Mucosa of gallbladder (tissue), 1 donor: ENCODE measurements at places on chromosomes 5 and 9. TPM values are rescaled to one million over a fixed set of nuclear protein-coding genes. Genes with fewer than 3 reads are reported as not detected.

DNA sequence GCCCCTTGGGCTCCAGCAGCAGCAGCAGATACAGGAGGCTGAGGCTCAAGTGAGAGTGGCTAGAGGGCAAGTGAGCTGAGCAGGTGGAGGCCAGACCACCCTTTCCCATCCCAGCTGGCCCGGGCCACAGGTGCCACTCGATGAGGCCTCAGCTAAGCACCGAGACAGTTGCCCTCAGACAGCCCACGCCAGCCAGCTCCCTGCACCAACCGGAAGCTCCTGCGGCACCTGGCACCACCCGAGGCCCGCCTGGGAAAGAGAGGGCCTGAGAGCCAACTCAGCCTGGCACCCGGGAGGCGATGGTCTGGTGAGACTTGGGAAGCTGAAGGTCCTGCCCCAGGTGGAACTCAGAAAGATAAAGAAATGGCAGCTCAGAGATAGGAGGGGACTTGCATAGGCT lies 28.3 kb upstream of the TTLL11 start:
- no peak for DNase-seq

DNA sequence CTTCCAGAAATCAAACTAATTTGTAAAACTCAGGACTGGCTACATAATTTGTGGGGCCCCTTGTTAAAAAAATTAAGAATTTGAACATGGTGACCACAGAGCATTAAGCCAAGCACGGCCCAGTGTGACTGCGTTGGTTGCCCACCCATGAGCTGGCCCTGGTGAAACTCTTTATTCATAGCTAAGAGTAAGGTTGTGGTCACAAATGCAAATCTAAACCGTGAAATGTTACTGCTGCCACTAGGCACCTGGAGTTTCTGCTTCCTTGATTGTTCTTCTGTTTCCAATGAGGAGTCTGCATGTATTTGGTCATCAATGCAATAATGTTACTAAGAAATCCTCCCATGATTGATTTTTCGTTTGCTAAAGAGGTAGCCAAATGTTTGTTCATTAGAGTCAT lies 4.2 kb downstream of the GCNT1 start:
- no peak for DNase-seq

- no peak for DNase-seq
These were observed 14.7 kb upstream of the NIPBL start for GRCh38 chr5:36861871-36862270.

- DNase-seq: no peak
These were observed 147.8 kb downstream of the AOPEP start for GRCh38 chr9:94874316-94874715.

DNA sequence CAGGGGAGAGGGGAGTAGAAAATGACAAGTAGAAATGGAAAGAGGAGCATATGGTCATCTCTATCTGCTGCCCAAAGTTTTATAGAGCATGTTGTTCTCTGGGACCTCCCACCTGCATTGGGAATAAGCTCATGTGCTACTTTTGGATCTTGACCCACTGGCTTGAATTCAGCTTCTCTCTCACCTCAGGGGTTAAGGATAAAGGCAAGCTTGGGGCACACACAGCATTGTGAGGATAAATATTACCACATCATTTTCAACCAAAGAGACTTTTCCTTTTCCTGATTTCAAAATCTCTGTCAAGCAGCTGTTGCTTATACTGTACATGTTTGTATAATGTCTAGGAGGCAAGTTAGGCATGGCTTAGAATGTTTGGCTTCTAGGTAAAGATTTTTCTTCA lies 16.6 kb downstream of the ATP10B start:
- no peak for DNase-seq

DNA sequence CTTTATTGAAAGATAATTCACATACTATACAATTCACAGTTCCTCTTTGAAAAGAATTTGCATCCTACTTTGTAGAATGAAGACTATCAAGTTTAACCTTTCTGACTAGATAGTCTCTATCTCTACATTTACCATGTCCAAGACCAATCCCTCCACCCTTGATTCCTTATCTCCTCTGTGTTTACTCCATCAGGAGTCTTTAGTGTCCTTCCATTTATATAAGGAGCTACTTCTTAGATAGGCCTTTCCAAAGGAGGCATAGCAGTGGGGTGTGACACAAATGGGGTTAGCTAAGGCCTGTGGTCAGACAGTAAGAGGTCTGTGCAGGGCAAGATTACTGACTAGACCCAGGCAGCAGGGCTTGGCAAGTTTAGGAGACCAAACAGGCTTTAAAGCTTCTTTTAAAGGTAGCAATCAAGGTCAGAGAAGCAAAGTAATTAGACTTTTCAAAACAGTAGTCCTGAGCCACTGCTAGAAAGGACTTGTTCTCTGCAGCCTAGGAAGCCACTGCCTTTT lies 11.1 kb upstream of the DMXL1 start:
- no peak for DNase-seq

- no peak for DNase-seq
These were observed 4.1 kb downstream of the PTCD2 start for GRCh38 chr5:72324189-72324825.

GRCh38 chr5:154575546-154576428 lies 97.8 kb upstream of the HAND1 start:
- no peak for DNase-seq

GRCh38 chr9:83013867-83014605 lies 48.9 kb downstream of the RASEF start:
- DNase-seq: no peak

- DNase-seq: no peak
These were observed 167.4 kb downstream of the ZDHHC21 start for GRCh38 chr9:14525856-14526255.

Gene DND1
- total RNA-seq: 2.5 TPM

DNA sequence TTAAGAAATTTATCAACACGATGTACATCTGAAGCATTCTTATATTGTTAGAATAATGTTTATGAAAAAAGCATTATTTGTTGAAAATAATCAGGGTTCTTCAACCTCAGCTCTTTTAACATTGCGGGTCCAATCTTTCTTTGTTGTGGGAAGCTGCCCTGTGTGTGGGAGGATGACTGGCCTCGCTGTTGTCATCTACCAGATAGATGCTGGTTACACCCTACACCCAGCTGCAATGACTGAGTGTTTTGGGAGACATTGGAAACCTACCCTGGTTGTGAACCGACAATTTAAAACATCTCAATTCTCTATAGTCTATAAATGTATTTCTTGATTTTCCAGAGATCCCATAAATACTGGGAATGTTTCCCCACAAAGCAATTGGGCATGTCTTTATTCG lies 794.2 kb upstream of the CDH10 start:
- no peak for DNase-seq

DNA sequence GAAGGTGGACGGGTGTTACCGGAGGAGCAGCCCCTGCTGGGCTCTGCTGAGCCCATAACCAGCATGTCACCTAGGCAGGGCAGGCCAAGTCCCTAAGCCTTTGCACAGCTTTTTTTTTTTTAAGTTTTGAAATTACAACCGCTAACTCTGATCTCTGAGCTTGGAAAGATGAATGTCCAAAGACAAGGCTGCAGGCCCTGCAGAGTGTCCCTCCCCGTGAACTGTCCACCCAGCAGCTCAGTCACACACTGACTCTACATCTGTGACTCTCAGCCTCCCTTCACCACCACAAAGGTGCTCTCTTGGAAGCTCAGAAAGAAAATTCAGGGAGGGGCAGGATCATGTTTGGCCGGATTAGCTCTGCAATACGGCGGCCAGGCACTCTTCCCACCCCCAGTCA lies 119.0 kb upstream of the PPP1R26 start:
- DNase-seq: no peak

- no peak for DNase-seq
These were observed 150.9 kb downstream of the SEMA6A start for GRCh38 chr5:116423587-116424257.

- DNase-seq: no peak
These were observed 164.7 kb downstream of the TUSC1 start for GRCh38 chr9:25513509-25514033.

- no peak for DNase-seq
These were observed 30.7 kb downstream of the EXOC3 start for GRCh38 chr5:473551-474192.

Gene NRARP
- total RNA-seq: 124 TPM

GRCh38 chr9:123828449-123828848 lies 101.5 kb downstream of the DENND1A start:
- DNase-seq: no peak

Gene FOXD4
- 0.43 TPM for total RNA-seq

Gene SAPCD2
- 2.4 TPM for total RNA-seq

DNA sequence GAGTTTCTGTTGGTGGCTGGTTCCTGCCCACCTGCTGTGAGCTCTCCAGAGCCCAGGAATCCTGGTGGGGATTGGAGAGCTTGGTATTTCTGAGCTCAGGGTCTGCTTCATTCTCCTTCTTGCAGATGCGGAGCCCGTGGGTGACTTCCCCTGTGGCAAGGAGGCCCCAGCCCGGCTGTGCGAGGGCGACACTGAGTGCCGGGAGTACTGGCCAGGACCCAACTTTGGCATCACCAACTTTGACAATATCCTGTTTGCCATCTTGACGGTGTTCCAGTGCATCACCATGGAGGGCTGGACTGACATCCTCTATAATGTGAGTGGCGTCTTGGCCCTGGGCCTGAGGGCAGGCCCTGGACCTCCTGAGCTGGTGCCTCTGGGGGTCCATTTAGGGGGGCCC lies 39.5 kb downstream of the CACNA1B start:
- DNase-seq: no peak

Gene NUTM2G
- not detected for total RNA-seq

Gene TEK
- total RNA-seq: 8.1 TPM

Gene STKLD1
- 1.1 TPM for total RNA-seq

- no peak for DNase-seq
These were observed 91.6 kb downstream of the ZNF462 start for GRCh38 chr9:106954558-106954957.

DNA sequence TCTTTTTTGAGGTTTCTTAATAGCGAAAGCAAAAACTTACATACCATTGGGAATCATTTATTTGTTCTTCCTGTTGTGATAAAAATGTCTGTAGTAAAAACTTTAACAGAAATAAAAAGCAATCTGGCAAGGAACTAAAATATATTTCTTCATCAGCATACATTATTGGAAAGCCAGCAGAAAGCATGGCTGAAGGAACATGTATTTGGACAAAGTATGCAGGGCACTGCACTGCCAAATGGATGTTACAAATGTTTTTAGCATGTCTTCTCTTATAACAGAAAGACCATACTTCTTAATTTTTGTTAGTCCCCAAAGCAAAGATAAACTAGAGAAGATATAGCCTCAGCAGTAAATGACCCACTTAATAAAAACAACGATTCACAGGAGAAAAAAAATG lies 80.5 kb downstream of the SMIM15 start:
- no peak for DNase-seq

- no peak for DNase-seq
These were observed 287.0 kb upstream of the SEMA6A start for GRCh38 chr5:116861666-116862065.

DNA sequence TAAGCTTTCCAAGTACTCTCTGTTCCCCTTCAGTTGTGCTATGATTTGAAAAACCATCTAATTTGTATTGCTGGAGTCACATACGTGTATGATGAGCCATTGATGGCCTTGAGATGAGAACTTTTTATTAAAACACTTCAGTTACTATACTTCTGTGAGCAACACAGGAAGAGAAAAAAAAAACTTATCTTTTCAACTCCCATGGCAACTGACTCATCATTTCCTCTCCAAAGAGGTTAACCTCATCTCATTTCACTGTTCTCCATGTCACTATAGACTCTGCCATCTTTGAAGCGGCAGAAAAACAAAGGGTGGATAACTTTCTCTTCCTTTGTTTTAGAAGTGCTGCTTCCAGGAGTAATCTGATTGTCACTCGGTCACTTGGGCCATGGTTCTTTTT lies 104.3 kb upstream of the PCSK1 start:
- no peak for DNase-seq

Gene CAMK4
- total RNA-seq: 5.0 TPM

Gene PCDHA7
- 0.89 TPM for total RNA-seq

DNA sequence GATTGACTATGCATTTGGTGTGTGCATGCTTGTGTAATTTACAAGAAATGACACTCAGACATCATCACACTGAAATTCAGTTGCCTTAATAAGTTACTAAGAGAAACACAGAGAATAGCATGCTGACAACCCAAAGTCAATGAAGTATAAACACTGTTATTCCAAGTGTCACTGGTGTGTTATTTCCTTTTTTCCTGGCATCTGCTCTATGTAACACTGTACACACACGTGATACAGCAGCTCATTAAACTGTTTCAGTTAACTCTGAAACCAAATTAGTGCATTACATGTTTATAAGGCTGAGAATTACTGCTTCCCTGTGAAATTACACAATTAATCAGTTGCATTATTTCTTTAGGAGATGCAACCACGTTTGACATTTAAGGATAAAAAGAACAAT lies 252.7 kb downstream of the EFNA5 start:
- no peak for DNase-seq

- DNase-seq: peak; percentile 75
These were observed 24.6 kb downstream of the GFPT2 start for GRCh38 chr5:180328296-180329137.

- DNase-seq: no peak
These were observed 53.1 kb downstream of the TLE1 start for GRCh38 chr9:81636255-81636599.

DNA sequence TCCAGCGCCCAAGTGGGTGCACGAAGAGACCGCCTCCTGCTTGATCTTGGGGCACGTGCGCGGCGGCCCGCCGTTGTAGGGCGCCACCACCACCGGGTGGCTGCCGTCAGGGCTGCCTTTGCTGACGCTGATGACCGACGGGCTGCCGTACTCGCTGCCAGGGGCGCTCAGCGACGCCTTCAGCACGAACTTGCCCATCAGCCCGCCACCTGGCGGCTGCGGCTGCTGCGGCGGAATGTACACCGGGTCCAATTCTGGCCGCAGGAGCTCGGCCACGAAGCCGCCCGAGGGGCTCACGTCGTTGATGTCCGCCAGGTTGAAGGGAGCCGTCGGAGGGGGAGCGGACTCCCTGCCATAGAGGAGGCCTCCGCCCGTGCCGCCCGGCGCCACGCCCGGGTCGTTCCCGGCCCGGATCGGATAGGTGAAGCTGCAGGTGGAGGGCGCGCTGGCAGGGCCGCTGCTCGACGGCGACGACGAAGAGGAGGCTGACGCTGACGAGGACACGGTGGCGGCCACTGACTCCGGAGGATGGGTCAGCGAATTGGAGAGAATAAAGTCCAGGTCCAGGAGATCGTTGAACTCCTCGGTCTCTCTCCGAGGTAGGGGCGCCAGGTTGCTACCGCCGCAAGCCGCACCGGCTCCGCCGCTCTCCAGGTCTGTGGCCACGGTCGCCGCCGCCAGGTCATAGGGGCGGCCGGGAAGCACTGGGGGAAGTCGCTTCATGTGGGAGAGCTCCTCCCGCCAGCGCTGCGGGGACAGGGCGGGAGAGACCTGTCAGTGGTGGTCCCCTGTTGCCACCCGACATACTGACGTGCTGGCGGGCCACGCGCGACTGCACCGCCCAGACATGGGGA lies 1.8 kb downstream of the KLF4 start:
- peak; percentile 55 for DNase-seq
